ENCODE measurements at places on chromosomes 4 and X.

- DNase-seq: no peak
These were observed 8.7 kb upstream of the ITGB1BP2 start for GRCh38 chrX:71292669-71293365.

- no peak for DNase-seq
These were observed 8.1 kb downstream of the IGBP1 start for GRCh38 chrX:70141373-70141772.

GRCh38 chr4:149784018-149784417 is 31.6 kb downstream of the IQCM start:
- no peak for DNase-seq

DNA sequence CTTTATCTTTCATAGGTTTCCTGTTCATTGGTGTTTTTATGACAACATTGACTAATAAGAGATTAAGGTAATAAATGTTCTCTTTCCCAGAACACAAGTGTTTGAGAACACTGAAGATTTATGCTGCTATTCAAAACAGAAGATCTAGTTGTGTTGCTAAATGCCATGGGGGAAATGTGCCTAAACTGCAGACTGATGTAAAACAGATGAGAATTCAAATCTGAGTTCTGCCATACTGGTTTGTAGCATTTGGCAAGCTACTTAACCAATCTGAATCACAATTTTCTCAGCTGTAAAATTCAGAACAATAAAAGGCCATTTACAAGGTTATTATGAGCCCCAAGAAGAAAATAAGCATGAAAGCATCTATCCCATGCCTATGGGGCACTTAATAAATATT is 2.3 kb downstream of the SLC10A6 start:
- no peak for DNase-seq

- no peak for DNase-seq
These were observed 819.6 kb upstream of the EPHA5 start for GRCh38 chr4:66489783-66490452.

DNA sequence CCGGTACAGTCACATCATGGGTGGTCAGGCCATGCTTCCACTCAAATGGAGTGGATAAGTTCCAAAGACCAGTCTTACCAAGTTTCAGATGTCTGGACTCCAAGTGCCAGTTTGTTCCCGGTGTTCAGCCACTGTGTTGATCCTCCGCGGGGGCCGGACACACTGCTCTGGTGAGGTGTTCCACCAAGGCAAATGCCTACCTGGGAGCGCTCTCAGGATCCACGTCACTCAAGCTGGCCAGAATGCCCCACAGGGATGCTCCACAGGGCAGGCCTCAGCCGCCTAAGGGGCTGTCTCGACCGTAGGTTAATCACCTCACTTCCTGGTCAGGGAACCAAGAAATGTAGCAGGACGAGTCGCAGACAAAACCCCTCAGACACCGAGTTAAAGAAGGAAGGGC is 258.0 kb upstream of the GRID2 start:
- DNase-seq: no peak

GRCh38 chr4:155777971-155778735 is 19.3 kb downstream of the GUCY1B1 start:
- no peak for DNase-seq

DNA sequence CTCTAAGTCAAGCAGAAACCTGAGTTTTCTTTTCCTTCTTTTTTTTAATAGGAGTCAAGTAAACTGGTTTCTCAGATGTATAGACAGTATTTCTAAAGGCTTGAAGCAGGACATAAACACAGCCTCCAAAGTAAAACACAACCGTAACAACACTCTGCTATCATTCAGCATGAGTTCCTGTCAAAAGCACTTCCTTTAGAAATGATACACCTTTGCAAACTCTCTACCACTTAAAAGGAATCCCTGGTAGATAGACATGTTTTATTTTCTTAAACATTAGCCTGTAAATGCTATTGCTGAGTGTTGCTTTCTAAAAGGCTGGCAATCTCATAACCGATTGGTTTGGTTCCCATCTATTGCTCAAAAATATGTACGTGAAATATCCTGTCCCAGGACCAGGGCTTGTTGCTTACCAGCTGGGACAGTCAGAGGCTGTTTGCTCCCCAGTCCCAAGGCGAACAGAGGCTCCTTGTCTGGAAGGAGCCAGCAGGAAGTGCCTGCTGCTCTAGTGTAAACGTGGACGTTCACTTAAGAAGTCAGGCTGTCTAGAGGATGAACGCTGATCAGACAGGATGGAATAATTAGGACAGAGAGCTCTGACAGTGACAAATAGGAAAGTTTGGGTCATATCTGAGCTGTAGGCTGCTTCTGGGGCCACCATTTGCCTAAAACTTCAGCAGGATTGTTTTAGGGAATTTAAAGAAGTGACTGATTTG is 173.9 kb upstream of the KLF3 start:
- peak; percentile 22 for DNase-seq

DNA sequence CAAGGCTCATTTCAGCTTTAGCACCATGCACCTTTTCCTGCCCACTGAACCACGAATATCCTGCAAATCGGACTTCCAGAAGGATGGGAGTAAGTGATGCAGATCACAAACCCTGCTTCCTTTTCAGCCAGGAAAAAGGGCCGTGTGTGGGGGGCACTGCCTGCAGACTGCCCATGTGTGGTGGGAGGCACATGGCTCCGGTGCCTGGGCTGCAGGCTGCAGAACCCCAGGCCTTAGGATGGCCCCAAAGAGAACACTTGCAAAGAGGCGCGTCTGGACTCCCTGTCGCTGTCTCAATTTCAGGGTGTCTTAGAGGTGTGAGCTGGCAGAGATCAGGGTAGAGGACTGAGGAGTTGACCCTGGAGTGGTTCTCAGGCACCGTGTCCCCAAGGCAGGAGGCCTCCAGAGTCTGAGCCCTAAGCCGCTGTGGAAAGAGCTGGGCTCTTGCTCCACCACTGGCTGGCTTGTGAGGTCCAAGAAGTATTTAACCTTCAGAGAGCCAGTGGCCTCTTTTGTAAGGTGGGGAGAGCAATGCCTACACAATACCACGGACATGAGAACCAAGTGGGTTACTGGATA is 97.0 kb downstream of the ENPP6 start:
- no peak for DNase-seq

DNA sequence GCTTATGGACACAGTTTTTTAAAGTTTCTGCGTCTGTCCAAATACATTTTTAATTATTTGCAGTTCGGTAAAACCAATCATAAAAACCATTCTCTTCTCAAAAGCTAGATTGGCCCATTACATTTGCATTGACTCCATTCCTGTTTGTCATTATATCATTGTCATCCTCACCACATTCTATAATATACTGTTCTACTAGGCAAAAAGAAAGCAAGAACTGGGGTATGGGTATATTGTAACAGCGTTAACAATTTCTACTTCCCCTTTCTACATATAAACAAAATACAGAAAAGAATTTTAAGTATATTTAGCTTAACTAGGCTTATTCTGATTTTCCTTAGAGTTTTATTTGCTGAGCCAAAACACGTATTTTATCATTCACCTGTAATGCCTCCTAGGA is 91.8 kb downstream of the RAP1GDS1 start:
- DNase-seq: no peak

GRCh38 chr4:181006499-181007260 is 1236.5 kb upstream of the TENM3 start:
- DNase-seq: no peak

DNA sequence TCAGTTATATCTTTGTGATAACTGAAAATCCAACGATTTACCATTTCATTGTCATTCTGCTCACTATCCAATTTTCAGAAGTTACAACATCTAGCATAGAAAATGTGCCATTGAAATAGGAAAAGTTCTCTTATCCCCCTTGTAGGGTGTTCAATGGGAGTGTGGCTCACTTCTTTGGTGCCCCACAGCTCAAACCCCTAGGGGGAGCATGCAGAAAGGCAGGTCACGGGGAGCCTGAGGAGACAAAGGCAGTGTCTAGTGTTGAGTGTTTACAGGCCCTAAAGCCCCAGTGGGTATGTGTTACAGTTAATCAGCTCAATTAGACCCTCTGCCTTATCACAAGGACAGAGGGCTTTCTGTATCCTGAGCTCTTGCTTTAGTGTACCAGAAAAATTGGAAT is 243.4 kb upstream of the GRID2 start:
- no peak for DNase-seq

DNA sequence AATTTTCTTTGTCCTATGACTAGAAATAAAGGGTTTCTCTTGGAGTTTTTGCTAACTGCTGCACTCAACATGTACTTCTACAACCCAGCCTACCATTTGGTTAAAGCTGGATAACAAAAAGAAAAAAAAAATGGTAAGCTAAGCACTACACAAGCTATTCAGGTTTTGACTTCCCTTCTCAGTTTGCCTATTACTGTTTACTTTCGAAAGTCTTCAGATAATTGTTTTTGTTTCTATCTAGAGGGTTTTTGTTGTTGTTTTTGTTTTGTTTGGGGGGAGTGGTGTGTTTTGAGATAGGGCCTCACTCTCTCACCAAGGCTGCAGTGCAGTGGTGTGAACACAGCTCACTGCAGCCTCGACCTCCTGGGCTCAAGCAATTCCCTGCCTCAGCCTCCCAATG is 46.6 kb downstream of the CLOCK start:
- DNase-seq: no peak

GRCh38 chrX:74431797-74432196 is 10.5 kb downstream of the SLC16A2 start:
- DNase-seq: no peak

All from stimulated activated CD4-positive, alpha-beta T cell treated with anti-CD3 and anti-CD28 coated beads, Interleukin-15, amount 100 ng/mL, for 24 hours (primary cell).